ENCODE measurements at places on chromosomes 2 and 18. TPM values are rescaled to one million over a fixed set of nuclear protein-coding genes. Genes with fewer than 3 reads are reported as not detected.
A peak's percentile ranks its signal among the peaks of the same experiment; 100 is the strongest.

Gene FABP1
- total RNA-seq, result 0.64 TPM

Gene RGPD3
- total RNA-seq, result not detected

- no peaks in the 10 kb centered on the region for H3K4me1 ChIP-seq
- no peaks in the 10 kb centered on the region for H3K27me3 ChIP-seq
- no peaks in the 10 kb centered on the region for H3K36me3 ChIP-seq
- H3K4me3 ChIP-seq, result no peak overlapping the region
- H3K27ac ChIP-seq, result no peak overlapping the region
- DNase-seq, result no peak
These were observed 584.0 kb downstream of the SATB2 start for GRCh38 chr2:198873503-198874471.

DNA sequence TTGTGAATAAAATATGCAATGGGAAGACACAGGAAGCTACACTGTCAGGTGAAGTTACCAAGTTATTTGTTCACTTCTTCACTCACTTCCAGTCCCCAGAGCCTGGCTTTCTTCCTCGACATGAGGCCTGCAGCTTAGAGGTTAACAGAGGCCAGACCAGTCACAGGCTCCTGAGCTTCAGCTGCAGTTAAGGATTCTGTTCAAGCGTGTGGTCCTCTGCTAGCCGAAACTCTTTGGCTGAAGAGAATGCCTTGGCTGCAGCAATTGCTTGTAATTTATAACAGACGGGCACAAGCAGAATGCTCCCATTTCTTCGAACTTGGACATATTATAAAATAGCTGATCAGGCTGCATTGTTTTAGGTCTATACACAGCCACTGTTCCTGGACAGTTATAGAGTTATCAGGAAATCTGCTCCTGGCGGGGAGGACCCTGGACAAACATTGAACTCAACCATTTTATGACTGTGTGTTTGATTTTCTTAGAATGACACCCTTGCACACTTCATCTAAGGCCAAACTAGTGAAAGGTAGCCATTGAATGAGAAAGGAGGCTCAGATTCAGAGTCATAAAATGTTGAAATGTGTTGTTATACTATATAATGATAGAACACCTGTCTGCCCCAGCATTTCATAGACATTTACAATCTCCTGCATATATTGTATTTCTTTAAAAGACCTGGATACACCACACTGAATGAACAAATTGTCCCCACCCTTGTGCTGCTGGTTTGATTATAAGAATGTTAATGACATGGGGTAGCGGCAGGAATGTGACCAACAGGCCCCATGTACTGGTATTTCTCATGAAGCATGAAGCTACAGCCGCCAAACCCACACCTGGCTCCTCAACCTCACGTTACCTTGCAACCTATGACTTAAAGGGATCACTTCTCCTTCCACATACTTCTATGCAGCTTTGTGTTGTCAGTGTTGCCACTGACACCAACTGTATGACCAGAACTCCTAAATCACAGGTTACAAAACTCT is 153.6 kb downstream of the TDRD15 start:
- no peaks in the 10 kb centered on the region for H3K36me3 ChIP-seq
- H3K27ac ChIP-seq, result no peak overlapping the region
- H3K27me3 ChIP-seq, result no peaks in the 10 kb centered on the region
- H3K4me1 ChIP-seq, result peaks cover 5% of the 10 kb centered on the region
- no peak for DNase-seq

Gene ARHGEF4
- not detected for total RNA-seq

DNA sequence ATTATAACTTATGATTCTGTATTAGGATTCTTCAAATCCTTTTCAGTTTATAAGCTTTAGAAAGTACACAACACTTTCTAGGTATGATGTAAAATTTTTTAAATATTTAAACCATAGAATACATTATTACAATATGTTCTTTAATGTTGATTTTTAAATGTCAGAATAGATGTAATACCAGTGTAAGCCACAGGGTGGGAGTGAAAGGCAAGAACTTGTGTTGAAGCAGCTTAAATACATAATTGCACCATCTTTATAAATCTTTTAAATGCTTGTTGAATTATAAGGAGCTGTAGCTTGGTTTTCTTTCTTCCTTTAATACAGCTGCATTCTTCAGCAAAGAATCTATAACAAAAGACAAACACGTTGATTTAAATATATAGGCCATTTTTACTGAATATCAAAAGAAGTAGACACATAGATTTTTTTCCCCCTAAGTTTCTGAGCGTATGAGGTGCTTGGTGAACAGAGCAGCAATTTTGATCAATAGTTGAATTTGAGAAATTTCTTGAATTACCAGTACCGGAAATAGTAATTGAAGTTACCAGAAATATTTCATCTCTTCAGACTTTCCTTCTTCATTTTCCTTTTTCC is 63.0 kb downstream of the TANK start:
- H3K4me1 ChIP-seq, result no peaks in the 10 kb centered on the region
- peak; percentile 24 for DNase-seq
- no peak overlapping the region for H3K4me3 ChIP-seq
- peaks cover 34% of the 10 kb centered on the region for H3K36me3 ChIP-seq

Gene ZC3H6
- 2.6 TPM for total RNA-seq

DNA sequence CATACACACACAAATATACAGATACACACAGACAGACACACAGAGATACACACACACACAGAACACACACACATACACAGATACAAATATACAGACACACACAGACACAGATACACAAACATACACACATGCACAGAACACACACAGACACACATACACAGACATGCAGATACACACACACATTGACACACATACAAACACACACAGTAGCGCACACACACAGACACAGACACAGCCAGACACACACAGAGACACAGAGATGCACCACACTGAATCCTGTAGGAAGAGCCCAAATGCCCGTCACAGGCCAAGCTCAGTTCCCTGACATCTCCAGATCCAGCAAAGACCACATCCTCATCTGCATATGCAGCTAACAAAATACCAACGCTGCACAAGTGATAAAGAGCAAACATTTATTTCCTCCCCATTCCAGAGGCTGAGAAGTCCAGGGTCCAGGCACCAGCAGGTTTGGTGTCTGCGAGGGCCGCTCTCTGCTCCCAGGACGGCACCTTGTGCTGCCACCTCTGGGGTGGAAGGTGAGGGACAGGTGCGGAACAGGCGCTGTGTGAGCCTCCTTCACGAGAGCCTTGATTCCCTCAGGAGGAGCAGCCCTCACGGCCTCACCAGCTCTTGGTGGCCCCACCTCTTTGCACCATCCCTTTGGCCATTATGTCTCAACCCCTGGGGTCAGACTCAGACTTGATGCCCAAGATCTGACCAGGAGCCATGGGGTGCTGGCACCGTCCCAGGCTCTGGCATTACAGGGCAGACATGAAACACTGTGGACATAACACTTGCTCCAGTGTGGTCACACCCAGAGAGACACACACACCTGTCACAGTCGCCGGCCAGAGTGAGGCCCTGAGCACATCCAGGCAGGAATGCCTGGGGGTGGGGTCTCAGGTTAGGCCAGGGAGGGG is 108.7 kb downstream of the NDUFA10 start:
- no peak for DNase-seq
- no peak overlapping the region for H3K27ac ChIP-seq
- no peak overlapping the region for H3K4me3 ChIP-seq
- peaks cover 14% of the 10 kb centered on the region for H3K4me1 ChIP-seq
- no peaks in the 10 kb centered on the region for H3K36me3 ChIP-seq

DNA sequence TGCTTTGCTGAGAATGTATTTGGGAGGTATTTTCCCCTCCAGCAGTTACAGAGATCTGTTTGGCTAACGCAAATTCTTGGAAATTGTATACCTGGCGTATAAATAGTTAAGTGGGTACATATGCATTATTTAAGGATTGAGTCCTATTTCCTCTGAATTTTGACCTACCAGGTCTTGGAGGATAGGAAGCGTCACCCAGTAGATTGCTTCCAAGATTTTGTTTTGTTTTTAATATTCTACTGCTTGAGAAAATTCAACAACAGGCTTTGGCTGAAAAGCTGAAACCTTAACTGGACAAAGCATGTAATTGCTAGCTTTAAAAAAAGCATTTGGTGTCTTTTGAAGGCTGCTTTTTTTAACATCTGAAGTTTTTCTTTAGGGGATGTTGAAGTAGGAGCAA is 150.1 kb downstream of the WDSUB1 start:
- no peak for DNase-seq
- no peaks in the 10 kb centered on the region for H3K27me3 ChIP-seq
- H3K36me3 ChIP-seq, result no peaks in the 10 kb centered on the region
- H3K4me1 ChIP-seq, result peaks cover 7% of the 10 kb centered on the region
- H3K4me3 ChIP-seq, result no peak overlapping the region

Gene SH2D6
- 0.36 TPM for total RNA-seq

GRCh38 chr2:237702441-237703391 is 75.3 kb downstream of the LRRFIP1 start:
- no peak for DNase-seq
- H3K4me3 ChIP-seq, result peak overlapping the region; percentile 7
- no peaks in the 10 kb centered on the region for H3K27me3 ChIP-seq
- peaks cover 39% of the 10 kb centered on the region for H3K4me1 ChIP-seq
- H3K36me3 ChIP-seq, result no peaks in the 10 kb centered on the region
- H3K27ac ChIP-seq, result peak overlapping the region; percentile 57

Gene ARHGAP28
- total RNA-seq, result 5.2 TPM

Gene EMX1
- 0.18 TPM for total RNA-seq

Gene C1QL2
- not detected for total RNA-seq

Gene SLC4A5
- total RNA-seq, result not detected

GRCh38 chr2:239598011-239598731 is 197.4 kb upstream of the HDAC4 start:
- H3K27me3 ChIP-seq, result no peaks in the 10 kb centered on the region
- H3K4me1 ChIP-seq, result no peaks in the 10 kb centered on the region
- no peak for DNase-seq
- H3K4me3 ChIP-seq, result no peak overlapping the region

DNA sequence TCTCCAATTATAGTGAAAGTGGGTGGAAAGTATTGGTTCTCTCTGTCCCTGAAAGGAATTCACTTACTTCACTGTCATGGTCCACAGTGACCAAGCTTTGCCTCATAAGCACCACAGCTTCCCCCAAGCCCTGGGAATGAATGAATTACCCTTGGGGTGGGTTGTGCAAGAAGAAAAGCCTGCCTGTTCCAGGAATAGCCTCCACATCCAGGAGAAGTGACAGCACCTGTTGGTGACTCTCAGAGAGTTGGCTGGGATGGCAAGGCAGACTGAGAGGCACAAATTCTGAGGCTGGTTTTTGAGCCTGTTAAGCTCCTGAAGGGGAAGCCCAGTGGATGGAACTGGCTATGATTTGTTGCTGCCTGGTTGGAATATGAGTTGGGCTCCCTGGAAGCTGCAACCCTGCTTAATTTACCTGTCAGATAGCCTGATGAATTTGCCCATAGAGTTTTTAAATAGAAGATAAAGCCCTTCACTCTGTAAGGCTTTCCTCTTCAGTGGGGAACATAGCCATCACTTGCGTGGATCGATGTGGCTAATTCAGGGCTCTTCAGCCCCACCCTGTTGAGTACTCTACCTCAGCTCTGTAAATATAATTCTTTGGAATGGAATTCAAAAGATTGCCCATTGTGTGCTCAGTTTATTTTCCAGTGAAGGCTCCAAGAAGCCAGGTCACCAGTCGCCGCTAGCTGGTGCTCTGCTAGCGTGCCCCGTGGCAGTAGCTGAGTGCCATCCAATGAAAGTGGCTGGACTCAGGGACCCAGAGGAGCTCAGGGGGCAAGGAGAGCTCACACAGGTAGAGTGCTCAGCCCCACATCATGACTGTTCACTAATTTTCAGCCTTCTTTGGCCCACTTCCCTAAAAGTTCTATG is 479.3 kb downstream of the IRS1 start:
- no peaks in the 10 kb centered on the region for H3K36me3 ChIP-seq
- no peak for DNase-seq
- no peaks in the 10 kb centered on the region for H3K27me3 ChIP-seq
- no peak overlapping the region for H3K27ac ChIP-seq

DNA sequence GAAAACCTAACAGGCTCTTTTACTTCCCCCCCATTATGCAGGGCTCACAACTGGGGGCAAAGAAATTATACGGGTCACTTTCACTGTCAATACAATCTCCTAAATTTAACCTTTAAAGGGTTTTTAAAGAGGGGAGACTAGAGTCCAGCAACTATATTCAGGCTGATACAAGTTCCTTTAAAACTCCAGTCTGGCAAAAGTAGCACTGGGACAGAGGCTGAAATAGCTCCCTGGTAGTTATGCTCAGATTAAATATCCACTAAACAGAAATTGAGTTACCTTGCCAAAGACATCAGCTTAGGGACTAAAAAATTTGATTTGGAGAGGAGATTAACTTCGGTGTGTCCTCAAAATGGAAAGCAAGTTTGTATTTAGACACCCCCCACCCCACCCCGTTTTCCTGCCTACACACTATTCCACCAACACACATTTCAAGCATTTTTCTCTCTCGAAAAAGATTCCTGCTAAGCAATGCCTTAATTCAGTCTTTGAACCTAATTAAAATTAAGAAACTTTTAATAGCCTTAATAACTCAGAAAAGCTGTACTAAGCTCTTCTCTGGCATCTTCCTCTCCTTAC is 127.2 kb downstream of the OSBPL1A start:
- H3K27ac ChIP-seq, result no peak overlapping the region
- no peak overlapping the region for H3K4me3 ChIP-seq
- no peaks in the 10 kb centered on the region for H3K4me1 ChIP-seq
- no peaks in the 10 kb centered on the region for H3K36me3 ChIP-seq
- peaks cover 12% of the 10 kb centered on the region for H3K27me3 ChIP-seq

GRCh38 chr18:71995904-71996465 is 548.2 kb downstream of the CBLN2 start:
- DNase-seq, result no peak
- no peaks in the 10 kb centered on the region for H3K36me3 ChIP-seq
- no peak overlapping the region for H3K4me3 ChIP-seq
- H3K27ac ChIP-seq, result no peak overlapping the region
- no peaks in the 10 kb centered on the region for H3K27me3 ChIP-seq

DNA sequence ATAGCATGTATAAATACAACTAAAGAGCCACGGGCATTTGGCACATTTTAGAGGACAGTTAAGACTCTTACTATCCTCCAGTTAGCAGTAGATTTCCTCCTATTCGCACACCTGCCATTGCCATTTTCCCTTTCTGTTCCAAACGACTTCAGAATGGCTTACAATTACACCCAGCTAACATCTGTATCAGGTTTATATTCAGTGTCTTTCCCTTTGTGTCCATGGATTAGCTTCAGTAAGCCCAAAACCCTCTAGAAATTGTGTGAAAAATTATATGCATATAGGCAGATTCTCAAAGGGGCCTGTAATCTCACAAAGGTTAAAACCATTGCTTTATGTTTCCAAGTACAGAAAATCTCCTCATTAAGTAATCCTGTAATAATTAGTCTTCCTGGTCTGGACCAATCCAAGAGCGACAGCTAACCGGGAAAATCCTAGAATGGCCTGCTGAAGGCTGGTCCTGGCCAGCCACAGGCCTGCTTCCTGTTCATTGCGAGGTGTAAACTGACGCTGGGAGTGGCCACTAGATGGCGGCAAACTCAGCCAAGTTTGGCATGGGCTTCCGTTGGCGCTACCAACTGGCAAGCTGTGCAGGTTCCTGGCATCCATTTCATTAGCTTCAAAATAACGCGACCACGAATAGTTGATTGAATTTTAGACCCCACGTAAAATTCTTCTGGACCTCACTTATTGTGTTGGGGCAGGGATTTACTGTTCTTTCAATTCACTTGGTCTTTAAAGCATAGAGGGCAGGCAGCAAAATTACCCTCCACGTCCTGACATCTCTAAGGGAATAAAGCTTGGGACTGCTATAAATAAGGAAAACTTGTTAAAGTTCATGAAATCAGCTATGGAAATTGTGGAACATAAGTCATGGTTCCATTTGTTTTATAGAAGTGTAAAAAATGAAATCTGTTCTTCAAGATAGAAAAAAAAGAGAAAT is 17.1 kb downstream of the ARHGAP25 start:
- H3K4me1 ChIP-seq, result peaks cover 12% of the 10 kb centered on the region
- no peak overlapping the region for H3K27ac ChIP-seq
- H3K4me3 ChIP-seq, result no peak overlapping the region
- peak; percentile 77 for DNase-seq
